ENCODE measurements at places on chromosomes 7 and 10.

GRCh38 chr7:99079104-99079503, 64.8 kb downstream of the SMURF1 start:
- DNase-seq: no peak

- DNase-seq: no peak
These were observed 6.5 kb downstream of the AGFG2 start for GRCh38 chr7:100545360-100546128.

- DNase-seq: no peak
These were observed 1227.5 kb upstream of the C7orf33 start for GRCh38 chr7:147363101-147363500.

DNA sequence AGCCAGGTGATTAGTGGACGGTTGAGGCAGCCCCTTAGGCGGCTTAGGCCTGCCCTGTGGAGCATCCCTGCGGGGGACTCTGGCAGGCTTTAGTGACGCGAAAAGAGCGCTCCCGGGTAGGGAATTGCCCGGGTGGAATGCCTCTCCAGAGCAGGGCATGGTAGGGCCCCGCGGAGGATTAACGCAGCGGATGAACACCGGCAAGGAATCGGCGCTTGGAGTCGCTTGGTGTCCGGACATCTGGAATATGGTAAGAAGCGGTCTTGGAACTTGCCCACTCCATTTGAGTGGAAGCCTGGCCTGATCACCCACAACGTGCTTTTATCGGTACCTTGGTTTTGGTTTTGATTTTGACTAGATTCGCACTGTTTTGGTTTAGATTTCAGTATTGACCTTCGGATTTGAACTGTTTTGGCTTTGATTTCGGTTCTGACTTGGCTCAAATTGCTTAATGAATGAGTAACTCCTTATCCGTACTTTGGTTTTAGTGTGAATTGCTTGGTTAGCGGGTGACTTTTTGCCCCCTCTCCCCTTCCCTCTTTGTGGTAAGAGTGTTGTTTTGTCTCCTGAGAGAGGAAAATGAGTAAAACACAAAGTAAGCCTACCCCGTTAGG, 24.2 kb upstream of the CHST3 start:
- no peak for DNase-seq

DNA sequence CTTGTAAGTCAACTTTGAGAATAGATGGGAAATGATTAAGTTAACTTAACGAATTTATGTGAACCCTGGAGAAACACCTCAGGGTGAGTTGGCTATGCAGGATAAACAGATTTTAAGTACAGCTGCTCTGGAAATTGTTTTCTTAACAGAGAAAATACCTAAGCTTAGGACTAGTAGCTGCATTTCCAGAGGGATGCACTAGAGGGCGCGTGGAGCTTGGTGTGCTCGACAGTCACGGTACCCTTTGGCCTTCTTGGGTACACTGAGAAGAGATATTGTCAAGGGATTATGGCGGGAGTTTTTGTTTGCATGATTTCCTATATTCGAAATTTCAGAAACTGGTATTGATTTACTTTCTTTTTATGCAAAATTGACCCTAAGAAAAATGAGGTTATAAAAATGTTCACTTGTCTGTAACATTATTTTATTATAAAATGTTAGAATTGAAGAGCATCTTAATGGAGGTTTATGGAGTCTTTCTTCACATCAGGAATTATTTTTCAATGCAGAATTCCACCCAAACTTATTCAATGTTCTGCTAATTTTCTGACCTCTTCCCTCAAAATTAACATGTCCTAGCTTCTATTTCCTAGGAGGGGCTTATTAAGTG, 58.4 kb upstream of the MYO3A start:
- DNase-seq: peak; percentile 49

- no peak for DNase-seq
These were observed 19.8 kb downstream of the ZNF467 start for GRCh38 chr7:149753375-149754233.

DNA sequence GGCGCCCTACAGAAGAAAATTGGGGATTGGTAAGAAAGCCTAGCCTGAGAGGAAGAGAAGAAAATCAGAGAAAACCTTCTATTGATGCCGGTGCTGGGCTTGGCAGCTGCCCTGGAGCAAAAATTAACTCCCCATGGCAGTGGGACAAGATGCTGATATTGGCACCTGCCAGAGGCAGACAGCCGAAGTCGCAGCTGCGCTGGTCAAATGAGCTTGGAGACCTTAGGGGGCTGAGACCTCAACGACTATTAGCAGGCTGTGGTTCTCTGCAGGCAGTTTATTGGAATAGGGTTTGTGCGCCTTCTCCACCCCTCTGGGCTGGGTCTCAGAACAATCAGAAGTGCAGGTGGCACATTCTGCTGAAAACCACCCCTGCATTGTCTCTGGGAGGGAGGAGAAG, 213.7 kb downstream of the GFRA1 start:
- no peak for DNase-seq

- no peak for DNase-seq
These were observed 86.2 kb downstream of the ZRANB1 start for GRCh38 chr10:125027871-125028869.

GRCh38 chr7:47402941-47403866, 178.7 kb downstream of the TNS3 start:
- no peak for DNase-seq

DNA sequence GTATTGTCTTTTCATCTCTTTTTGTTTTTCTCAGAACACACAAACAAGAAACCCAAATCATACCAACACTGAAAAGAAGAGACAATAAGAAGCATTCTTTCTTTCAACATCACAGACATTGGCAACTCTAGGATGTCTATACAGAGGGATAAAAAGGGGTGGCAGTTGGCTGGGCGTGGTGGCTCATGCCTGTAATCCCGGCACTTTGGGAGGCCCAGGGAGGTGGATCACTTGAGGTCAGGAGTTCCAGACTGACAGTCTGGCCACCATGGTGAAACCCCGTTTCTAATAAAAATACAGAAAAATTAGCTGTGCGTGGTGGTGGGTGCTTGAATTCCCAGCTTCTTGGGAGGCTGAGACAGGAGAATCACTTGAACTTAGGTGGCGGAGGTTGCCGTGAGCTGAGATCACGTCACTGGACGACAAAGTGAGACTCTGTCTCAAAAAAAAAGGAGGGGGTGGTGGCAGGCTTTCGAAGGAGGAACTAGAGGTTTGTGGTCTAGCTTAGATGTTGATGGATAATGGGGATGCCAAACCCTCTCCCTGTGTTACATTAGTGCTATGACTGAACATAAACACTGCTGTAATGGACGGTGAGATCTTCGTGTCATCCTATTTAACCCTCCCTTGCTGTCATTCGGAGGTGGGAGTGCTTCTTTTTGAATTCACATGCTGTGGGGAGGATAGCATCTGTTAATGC, 9.4 kb downstream of the CNNM2 start:
- no peak for DNase-seq

GRCh38 chr10:127243490-127244272, 47.3 kb upstream of the INSYN2A start:
- no peak for DNase-seq

GRCh38 chr7:17546592-17546991, 248.1 kb downstream of the AHR start:
- no peak for DNase-seq

- no peak for DNase-seq
These were observed 147.0 kb downstream of the TCF7L2 start for GRCh38 chr10:113097036-113097435.

DNA sequence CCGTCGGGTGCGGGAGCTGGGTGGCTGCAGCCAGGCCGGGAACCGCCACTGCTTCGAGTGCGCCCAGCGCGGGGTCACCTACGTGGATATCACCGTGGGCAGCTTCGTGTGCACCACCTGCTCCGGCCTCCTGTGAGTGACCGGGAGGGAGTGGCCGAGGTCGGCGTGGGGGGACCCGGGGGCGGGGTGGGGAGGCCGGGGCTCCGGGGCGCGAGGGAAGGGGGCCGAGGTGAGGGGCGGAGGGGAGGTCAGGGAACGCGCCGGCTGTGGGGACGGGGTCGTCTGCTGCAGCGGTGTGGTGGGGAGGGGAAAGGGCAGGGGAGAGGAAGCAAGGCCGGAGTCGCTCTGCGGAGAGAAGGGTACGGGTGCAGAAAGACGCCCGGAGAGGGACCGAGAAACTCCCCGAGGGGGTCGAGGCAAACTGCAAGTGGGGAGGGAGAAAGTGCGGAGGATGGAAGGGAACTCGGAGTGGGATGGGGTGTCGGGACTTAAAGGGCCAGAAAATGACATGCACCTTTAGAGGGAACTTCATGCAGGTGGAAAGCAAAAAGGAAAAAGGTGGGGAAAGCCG, 518 bp downstream of the AGFG2 start:
- DNase-seq: no peak

GRCh38 chr10:112789248-112789647, 160.8 kb upstream of the TCF7L2 start:
- DNase-seq: no peak

DNA sequence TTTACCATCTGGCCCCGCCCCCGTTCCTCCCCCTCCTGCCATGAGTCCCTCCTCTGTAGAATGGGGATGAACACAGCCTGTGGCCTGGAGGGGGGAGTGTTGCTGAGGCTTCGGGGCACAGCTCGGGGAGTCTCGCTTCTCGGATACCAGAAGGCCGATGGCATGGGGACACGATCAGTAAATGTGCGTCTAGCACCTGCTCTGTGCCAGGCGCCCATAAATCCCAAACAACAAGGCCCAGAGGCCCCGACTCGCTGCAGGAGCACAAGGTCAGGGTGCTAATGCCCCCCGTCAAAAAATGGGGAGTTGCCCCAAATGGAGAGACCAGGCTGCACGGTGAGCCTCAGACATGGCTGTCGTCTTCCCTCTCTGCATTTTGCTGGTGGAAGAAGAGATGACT, 40.7 kb downstream of the JAKMIP3 start:
- DNase-seq: no peak

DNA sequence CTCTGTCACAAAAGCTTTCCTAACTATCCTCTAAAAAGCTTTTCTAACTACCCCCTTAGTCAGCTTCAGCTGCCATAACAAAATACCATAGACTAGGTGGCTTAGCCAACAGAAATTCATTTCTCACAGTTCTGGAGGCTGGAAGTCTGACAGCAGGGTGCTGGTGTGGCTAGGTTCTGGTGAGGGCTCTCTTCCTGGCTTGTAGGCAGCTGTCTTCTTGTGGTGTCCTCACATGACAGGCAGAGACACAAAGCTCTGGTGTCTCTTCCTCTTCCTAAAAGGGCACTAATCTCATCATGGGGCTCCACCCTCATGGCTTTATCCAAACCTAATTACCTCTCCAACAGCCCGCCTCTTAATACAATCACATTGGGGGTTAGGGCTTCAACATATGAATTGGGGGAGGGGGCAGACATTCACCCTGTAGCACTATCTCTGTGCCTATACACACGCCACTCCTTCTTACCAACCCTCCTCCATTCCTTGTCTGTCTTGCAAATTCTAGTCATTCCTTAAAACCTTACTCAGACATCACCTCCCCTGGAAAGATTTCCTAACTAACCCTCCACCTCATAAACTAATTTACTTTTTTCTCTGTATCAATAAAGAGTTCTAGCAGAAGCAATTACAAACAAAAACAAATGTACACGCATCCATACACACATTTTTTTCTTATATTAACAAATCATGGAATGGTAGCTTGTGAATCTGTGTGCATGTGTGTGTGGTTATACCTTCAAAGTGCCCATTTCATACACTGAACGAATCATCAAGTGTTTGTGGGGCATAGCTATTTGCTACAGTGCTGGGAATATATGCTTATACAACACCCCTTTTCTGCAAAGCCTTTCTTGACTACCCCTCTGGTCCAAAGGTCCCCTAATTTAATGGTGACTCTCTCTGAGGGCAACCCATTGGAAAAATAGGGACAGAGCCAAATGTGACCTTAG, 26.4 kb downstream of the RHOBTB1 start:
- DNase-seq: no peak

DNA sequence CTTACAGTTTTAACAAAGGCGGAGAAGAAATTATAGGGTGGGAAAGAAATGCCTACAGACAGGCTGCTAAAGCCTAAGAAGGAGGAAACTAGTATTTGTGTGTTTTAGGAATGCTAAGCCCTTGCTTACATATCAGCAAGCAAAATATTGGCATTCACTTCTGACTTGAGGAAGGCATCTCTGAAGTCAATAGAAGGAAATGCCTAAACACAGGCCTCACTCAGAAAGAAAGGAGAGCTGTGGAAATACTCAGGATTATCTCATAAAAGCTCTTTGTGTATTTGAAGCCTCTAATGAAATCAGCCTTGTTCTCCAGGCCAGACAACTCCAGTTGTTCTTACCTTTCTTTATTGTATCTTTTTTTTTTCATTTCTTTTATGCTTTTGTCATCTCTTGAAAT, 158.0 kb downstream of the AUTS2 start:
- DNase-seq: no peak

DNA sequence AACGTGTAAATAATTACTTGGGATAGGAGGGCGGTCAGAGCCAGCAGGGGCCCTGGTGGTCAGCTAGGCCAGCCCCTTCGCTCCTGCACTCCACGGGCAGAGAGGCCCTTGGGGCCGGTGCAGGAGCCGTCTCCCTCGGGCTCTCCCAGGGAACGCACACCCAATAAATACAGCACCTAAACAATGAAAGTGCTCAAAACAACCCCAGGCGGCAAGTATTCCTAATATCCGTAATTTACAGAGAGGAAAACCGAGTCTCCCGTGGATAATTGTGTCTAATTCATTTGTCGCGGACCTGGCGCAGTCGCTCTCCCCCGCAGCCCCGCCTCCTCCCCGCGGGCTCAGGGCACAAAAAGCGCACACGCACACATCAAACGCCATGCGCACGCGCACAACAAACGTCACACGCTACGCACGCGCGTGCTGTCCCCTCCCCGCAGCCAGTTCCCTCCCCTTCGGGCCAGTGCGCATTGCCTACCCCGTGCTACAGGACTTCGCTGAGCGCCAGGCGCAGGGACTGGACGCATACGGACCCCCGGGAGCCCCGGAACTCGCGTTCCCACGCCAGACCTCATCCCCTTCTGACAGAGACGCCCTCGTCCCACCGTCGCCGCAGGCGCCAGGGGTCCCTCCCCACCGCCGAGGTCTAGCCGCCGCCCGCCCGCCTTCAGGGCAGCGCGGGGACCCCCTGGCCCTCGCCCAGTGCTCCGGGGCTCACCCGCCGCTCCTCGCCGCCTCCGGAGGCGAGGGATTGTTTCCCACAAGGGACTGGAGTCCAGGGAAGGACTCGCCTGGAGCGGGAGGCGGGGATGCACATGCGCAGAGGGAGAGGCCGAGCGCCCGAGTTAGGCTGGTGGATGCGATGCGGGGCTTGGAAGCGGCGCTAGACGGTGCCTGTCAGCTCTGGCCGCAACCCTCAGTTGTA, at the start of gene ZNF248:
Gene ZNF248, minus strand, starts transcription at position 324 of the 925 bp plus-strand sequence. CDS start 1,300 bp downstream, outside the sequence.
- peak; percentile 89 for DNase-seq

DNA sequence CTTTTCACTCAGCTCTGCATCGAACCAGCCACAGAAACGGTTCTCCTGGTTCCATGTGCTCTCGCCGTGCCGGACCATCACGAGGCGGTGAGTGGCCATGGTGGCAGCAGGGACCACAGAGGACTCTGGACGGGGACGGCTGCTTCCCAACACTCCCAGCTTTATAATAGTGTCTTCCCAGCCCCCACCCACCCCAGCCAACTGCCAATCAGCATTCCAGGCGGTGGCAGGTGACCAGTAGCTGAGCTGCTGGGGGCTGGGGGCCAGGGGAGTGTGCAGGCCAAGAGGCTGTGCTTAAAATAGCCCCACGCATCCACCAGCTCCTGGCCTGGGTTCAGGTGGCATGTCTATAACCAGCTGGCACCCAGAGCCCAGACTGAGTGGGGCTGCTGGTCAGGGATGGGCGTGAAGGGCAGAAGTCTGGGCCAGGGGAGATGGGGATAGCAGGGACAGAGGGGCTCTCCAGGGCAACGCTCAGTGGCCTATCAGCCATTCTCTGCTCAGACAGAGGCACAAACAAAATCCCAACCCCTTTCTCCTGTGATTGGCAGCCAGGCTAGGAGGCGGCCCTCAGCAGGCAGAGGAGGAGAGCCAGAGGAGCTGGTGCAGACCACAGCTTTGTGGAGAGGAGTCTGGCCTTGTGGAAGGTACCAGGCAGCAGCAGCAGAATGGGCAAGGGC, at the start of gene PGAM2:
Gene PGAM2, minus strand, starts transcription at position 137 of the 680 bp plus-strand sequence. Its CDS starts 38 bp downstream, at position 99.
- no peak for DNase-seq

GRCh38 chr10:3433988-3434387, 261.4 kb upstream of the PITRM1 start:
- DNase-seq: no peak

All from NCI-H446 treated with DMSO at 0.1 percent for 48 hours (cell line).